ENCODE measurements at places on chromosomes 7 and 10. TPM values are rescaled to one million over a fixed set of nuclear protein-coding genes. Genes with fewer than 3 reads are reported as not detected.

TEX36 gene
- total RNA-seq: not detected

- no peaks in the 10 kb centered on the region for H3K27me3 ChIP-seq
- no peaks in the 10 kb centered on the region for H3K36me3 ChIP-seq
- no peak overlapping the region for H3K27ac ChIP-seq
- H3K4me1 ChIP-seq: peaks cover 13% of the 10 kb centered on the region
- no peak for DNase-seq
- H3K4me3 ChIP-seq: no peak overlapping the region
Measured at GRCh38 chr10:88926566-88927415, 25.8 kb downstream of the ACTA2 start.

LRRTM3 gene
- total RNA-seq: not detected

DNA sequence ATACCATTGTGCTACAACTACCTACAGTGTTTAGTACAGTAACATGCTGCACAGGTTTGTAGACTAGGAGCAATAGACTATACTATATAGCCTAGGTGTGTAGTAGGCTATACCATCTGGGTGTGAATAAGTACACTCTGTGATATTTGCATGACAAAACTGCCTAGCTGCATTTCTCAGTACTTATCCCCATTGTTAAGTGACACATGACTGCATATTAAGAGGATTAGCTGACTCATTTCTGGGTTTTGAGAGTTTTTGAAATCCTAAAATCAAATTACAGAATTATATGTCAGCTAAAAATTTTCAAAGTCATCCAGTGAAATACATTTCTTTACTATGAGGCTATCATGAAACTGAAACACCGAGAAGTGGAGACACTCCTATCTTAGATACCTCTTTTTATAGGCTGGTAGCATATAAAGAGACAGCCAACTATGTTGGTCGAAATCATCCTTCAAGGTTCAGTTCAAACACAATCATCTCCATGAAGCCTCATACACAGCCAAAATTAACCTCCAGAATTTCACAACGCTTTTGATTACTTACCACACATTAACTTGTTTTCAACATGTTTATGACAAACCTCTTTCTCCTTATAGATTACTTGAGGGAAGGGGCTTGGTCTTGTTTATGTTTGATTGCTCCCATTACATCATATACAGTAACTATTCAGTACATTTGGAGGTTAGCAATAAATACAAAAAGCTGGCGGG is 89.8 kb upstream of the ANK3 start:
- no peaks in the 10 kb centered on the region for H3K4me1 ChIP-seq
- DNase-seq: no peak
- no peaks in the 10 kb centered on the region for H3K36me3 ChIP-seq
- H3K27me3 ChIP-seq: no peaks in the 10 kb centered on the region

DNA sequence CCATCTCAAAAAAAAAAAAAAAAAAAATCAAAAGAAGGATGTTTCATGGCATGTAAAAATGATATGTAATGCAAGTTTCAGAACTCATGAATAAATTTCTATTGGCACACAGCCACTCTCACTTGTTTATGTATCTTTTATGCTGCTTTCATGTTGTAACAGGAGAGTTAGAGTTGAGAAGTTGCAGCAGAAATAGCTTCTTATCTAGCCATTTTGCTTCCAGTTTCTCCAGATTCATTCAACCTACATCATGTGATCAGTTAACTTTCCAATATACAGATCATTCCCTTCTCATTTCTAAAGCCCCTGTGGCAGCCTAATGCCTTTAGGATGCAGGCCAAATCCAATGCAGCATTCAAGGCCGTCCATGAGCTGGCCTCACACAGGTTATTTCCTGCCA is 30.4 kb downstream of the ZNF786 start:
- no peaks in the 10 kb centered on the region for H3K36me3 ChIP-seq
- peaks cover 9% of the 10 kb centered on the region for H3K4me1 ChIP-seq
- no peak overlapping the region for H3K27ac ChIP-seq
- H3K27me3 ChIP-seq: peaks cover 3% of the 10 kb centered on the region

- no peaks in the 10 kb centered on the region for H3K4me1 ChIP-seq
- H3K27ac ChIP-seq: no peak overlapping the region
- no peaks in the 10 kb centered on the region for H3K36me3 ChIP-seq
- H3K27me3 ChIP-seq: peaks cover 2% of the 10 kb centered on the region
- H3K4me3 ChIP-seq: no peak overlapping the region
- no peak for DNase-seq
Measured at GRCh38 chr10:43965918-43966570, 317.4 kb upstream of the ZNF32 start.

- H3K27ac ChIP-seq: no peak overlapping the region
- H3K4me1 ChIP-seq: peaks cover 5% of the 10 kb centered on the region
- H3K36me3 ChIP-seq: no peaks in the 10 kb centered on the region
- H3K4me3 ChIP-seq: no peak overlapping the region
- no peak for DNase-seq
- peaks cover 2% of the 10 kb centered on the region for H3K27me3 ChIP-seq
Measured at GRCh38 chr10:129870961-129871621, 93.0 kb downstream of the EBF3 start.
